ENCODE measurements at places on chromosomes 11 and 22.

- DNase-seq = no peak
These were observed 1.1 kb upstream of the IGSF9B start for GRCh38 chr11:133957900-133958299.

DNA sequence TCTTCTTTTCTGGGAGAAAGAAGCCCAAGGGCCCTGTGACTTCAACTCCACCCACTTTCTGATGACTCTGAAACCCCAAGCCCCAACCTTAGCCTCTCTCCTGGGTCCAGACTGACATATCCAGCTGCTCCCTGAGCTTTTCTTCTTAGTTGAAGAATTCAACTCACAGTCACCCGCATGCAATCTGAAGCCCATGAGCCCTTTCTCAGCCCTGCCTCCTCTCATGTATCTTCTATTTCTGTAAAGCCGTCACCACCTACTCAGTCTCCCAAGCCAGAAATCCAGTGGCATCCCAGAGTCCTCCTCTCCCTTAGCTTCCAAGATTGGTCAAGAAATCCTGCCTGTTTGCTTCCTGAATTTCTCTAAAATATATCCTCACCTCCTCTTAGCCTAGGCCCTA, 7.1 kb upstream of the TMA7B start:
- DNase-seq = no peak

GRCh38 chr11:131723088-131723487, 352.7 kb downstream of the NTM start:
- no peak for DNase-seq

DNA sequence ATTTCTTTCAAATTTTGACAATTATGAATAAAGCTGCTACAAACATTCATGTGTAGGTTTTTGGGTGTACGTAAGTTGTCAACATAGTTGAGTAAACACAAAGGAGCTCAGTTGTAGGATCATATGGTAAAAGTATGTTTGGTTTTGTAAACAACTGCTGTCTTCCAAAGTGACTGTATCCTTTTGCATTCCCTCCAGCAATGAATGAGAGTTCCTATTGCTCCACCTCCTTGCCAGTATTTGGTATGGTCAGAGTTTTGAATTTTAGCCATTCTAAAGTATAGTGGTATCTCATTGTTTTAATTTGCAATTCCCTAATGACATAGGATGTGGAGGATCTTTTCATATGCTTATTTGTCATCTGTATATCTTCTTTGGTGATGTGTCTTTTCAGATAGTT, 28.0 kb upstream of the PHOX2A start:
- no peak for DNase-seq

DNA sequence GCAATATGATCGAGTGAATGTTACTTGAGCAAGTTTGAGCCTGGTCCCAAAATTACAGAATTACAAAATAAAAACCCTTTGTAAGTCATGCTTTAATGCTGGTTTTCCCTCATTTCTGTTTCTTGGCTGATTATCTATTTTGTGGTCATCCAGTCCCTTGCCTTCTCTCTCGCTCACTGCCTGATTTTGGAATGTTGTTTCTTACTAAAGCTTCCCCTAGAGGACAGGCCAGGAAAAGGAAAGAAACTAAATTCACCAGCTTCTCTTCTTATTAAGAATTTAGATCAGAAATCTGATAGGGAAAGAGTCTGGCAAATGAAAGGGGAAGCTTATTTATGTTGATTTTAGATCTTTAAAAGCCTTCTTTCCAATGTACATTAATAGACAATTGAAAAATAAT, 16.6 kb upstream of the BDNF start:
- DNase-seq = no peak

DNA sequence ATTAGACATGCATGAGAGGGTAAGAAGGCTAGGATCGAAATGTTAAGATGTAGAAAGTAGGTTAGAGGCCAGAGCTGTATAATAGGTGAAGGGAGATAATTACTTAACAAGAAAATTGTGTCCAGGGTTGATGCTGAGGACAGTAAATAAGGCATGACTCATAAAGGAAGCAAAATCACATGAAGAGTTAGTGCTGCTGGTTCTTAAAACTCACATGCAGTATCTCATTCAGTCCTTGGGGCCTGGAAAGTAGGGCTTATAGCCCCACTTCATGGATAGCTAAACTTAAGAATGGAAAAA, 130.2 kb downstream of the NCAM1 start:
- no peak for DNase-seq

GRCh38 chr11:79346021-79346420, 94.8 kb downstream of the TENM4 start:
- DNase-seq = no peak

DNA sequence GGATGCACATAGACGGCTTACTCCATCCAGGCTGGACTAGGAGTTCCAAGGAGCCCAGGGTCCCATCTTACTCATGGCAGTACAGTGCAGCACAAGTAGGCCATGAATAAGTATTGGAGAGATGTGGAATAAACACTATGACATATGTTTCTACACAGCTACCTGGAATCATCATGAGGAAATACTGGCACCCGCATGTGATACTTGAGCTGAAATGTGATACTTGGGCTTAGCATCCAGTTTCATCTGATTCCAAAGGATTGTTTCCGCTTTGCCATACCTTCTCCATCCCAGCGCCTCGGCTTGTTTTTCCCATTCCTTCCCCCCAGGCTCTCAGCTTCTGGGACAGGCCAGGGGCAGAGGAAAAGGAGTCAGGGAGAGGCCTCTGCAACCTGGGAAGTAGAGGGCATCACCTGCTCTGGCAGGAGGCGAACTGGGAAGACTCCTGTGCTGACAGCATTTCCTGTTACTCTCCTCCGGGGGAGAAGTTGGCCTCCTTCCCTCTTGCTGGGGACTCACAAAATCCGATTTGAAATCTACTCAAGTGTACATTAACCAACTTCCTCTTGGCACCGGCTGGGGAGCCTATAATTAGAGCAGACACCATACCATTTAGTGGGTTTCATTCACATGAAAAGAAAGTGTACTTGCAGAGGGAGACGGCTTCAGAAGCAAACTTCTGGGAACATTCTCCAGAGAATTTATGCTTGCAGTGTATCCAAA, 187.8 kb downstream of the MIAT start:
- DNase-seq = no peak

GRCh38 chr22:49659924-49660315, 167.8 kb downstream of the BRD1 start:
- no peak for DNase-seq

GRCh38 chr11:101914341-101914737, 471 bp upstream of the CEP126 start:
- DNase-seq = no peak

DNA sequence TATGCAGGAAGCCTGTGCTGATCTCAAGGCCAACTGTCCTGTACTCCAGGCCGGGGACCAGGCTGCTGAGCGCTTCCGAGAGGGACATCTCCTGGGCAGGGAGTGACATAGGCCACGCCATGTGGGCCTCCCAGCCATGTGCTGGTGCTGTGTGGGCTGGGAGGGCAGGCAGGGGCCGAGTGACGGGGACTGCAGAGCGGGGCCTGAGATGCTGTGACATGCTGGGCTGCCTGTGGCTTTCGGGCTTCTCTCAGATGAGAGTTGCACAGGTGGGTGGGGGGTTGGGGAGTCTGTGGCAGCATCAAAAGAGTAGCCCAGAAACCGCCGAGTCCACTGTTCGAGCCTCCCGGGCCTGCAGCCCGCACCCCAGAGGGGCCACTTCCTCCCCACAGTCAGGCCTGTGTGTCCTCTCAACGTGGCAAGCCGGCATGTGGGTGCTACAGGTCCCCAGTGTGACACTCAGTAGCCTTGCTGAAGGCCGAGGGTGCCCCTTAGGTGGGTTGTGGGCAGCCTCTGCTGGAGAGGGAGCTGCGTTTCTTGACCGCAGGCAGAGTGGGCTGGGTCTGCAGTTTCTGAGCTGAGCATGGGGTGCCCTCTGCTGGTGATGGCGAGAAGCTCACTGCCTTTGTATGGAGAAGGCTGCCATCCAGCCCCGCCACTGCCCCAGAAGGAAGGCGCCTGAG, 101.2 kb downstream of the BCR start:
- DNase-seq = peak; percentile 88

DNA sequence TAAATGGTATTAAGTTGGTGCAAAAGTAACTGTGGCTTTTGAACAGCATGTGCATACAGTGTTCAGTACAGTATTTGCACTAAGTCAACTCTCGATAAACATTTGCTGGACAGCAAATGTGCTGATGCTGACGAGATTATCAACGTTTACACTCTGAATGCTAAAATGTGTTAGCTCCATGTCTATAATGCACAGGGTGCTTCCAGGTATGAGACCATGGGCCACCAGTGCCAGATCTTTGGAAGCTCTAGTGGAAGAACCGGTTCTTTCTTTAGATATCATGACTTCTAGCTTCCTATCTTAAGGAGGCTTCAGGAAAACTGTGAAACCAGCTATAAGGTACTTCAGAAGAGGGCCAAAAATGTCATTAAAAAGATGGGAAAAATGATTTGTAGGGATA, 17.2 kb downstream of the SNX19 start:
- no peak for DNase-seq

- DNase-seq = no peak
These were observed 107.3 kb downstream of the FCHSD2 start for GRCh38 chr11:73034777-73035176.

DNA sequence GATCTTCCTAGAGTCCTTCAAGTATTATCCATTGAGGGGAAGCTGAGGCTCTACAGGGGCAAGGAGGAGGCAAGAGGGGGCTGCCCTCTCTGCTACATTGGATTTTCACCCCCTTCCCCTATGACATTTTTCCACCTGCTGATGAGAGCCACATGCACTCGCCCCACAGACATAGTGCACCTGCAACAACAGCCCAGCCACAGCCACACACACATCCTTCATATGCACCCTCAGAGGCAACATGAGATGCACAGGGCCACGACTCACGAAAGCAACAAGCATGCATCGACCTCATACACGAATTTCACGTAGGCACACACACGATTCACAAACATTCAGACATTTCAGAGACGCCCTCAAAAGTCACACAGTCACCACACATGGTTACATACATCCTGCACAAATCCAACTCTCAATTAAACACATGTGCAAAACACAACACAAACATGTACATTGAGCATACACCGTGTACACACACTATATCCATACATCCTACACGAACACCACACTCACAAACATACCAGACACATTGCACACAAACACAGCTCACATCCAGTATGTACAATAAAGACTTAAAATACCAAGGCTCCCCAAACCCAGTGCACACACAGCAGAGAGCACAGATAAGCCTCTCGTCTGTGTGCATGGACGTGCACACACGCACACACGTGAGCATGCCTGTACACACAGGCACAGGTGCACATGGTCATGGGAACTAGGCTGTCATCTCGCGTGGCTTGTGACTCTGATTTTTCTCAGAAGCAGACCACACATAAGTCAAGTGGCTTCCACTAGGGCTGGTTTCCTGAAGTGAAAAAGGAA, 6.3 kb upstream of the LRRC32 start:
- DNase-seq = no peak

All from stimulated activated naive CD8-positive, alpha-beta T cell treated with anti-CD3 and anti-CD28 coated beads, Interleukin-15, Interleukin-2, amounts not matched to agents 100 U/mL and 50 U/mL, for 24 hours (primary cell).